ENCODE measurements at places on chromosomes 7 and 10. TPM values are rescaled to one million over a fixed set of nuclear protein-coding genes. Genes with fewer than 3 reads are reported as not detected.

MUC3A gene
- total RNA-seq: 0.98 TPM

CASP7 gene
- 2.0 TPM for total RNA-seq

ASAH2 gene
- 2.2 TPM for total RNA-seq

RBM33 gene
- 28.0 TPM for total RNA-seq

TUBAL3 gene
- total RNA-seq: not detected

TMEM176A gene
- 0.49 TPM for total RNA-seq

FAM24A gene
- not detected for total RNA-seq

DPYSL4 gene
- 39.3 TPM for total RNA-seq

TMEM178B gene
- 64.7 TPM for total RNA-seq

GPC2 gene
- 44.3 TPM for total RNA-seq

FAM241B gene
- total RNA-seq: 12.8 TPM

PDK4 gene
- total RNA-seq: 6.4 TPM

CYTH3 gene
- total RNA-seq: 33.2 TPM

LIPN gene
- total RNA-seq: 0.25 TPM

NAT16 gene
- total RNA-seq: 2.2 TPM

CPN1 gene
- not detected for total RNA-seq

CFAP69 gene
- 6.9 TPM for total RNA-seq

PALD1 gene
- 4.9 TPM for total RNA-seq

LRRD1 gene
- 0.74 TPM for total RNA-seq

SPDYE8 gene
- 0.25 TPM for total RNA-seq

CUZD1 gene
- 0.98 TPM for total RNA-seq

SPDYE9 gene
- total RNA-seq: 0.49 TPM

VWA2 gene
- total RNA-seq: 2.2 TPM

PNLIPRP2 gene
- total RNA-seq: not detected

COX19 gene
- total RNA-seq: 13.3 TPM

SFXN2 gene
- 3.4 TPM for total RNA-seq

FBXL13 gene
- 3.9 TPM for total RNA-seq

PLCE1 gene
- 6.6 TPM for total RNA-seq

ANXA8 gene
- total RNA-seq: not detected

OR6V1 gene
- not detected for total RNA-seq

GARIN1A gene
- total RNA-seq: 0.74 TPM

Data from temporal lobe (tissue), 4 donors.